GM13977 (cell line): ENCODE measurements at places on chromosomes 16 and 17.

GRCh38 chr17:41806685-41807445 lies 4.9 kb downstream of the P3H4 start:
- DNase-seq, result no peak

GRCh38 chr17:9381068-9381467 lies 194.6 kb downstream of the STX8 start:
- DNase-seq, result no peak

- no peak for DNase-seq
Measured at GRCh38 chr17:49612726-49613125, 37.1 kb downstream of the NXPH3 start.

DNA sequence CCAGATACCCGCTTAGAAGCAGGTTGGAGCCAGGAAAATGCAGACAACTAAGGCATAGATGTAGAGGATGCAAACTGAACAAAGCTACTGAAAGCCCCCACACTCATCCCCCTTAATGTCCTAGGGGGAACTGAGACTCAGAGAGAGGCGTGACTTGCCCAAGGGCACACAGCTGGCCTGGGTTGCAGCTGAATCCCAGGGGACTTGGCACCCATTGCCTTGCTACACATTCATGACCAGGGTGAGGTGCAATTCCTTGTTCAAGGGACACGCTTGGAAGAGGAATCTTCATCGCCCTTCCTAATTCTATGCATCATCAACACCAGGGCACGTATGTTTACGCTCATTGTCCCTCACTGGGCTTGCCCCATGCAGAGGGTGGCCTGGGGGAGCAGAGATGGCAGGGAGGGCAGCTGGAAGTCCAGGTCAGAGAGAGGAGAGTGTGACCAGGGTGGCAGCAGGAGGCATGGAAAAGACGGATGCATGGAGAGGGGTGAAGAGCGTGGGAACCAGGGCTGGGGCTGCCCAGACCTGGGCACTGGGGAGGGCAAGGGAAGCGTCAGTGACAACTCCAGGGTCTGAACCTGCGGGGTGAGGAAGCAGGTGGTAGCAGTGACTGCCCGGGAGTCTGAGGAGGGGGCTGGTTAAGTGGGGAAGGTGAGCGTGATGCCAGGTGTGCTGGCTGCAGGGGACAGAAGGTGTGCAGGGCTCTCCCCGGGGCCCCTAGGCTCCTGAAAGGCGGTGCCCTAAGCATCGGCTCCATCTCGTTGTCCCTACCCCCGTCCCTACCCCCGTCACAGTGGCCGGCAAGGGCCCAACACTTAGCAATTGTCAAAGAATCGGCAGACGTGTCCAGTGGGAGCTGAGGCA lies 267.1 kb upstream of the TNRC6C start:
- DNase-seq, result peak; percentile 4

DNA sequence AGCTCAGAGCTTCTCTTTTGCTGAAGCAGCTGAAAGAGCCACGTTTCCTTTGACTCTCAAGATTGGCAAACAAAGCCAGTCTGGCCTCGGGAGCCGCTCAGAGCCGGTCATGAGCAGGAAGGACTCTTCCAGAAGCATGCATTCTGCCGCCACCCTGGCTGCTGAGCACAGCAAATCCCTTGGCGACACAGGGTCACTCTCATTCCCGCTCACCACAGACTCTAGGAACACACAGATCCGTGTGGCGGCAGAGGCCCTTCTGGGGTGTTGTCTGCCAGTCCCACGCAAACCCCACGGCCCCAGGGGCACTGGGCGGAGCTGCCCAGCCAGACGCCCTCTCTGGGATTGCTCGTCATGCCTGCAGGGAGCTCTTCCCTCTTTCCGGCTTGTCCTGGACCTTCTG lies 157.0 kb downstream of the C16orf95 start:
- no peak for DNase-seq

- DNase-seq, result no peak
Measured at GRCh38 chr16:27284865-27285675, 16.5 kb upstream of the NSMCE1 start.

DNA sequence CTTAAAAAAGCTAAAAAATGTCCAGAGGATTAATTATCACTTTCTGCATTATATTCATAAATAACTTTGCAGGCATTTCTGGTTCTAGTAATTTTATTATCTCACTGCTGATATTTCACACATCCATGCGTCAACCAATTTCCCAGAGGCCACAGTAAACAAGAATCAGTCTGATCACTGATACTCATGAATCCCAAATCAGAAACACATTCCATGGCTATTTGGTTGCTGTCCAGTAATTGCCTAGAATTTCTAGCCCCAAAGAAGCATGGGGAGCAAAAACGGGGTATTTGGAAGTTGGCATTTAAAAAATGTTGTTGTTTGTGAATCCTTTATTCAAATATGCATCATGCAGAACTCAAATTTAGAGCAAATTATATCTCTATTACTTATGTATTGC lies 244.8 kb downstream of the CDH8 start:
- DNase-seq, result no peak

- DNase-seq, result no peak
Measured at GRCh38 chr17:58195518-58196123, 3.1 kb downstream of the EPX start.

DNA sequence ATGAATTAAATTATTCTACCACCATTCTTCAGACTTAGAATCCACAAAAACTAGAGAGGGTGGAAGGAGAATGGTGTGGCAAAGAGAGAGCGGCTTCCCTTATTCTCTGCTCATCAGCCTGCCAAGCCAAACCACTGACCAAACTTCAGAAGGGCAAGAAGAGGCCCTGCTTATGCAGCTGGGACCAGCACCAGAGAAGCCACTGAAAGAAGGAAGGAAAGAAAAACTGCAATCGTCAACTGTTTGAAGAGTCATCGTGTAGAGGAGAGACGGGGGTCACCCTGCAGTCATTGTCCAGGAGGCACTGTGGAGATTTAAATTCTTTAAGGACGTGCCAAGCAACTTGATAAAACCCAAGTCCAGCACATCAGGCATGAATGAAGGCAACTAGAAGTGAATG lies 15.6 kb downstream of the PMP22 start:
- DNase-seq, result no peak

GRCh38 chr16:24810951-24811843 lies 34.6 kb upstream of the SLC5A11 start:
- DNase-seq, result no peak

DNA sequence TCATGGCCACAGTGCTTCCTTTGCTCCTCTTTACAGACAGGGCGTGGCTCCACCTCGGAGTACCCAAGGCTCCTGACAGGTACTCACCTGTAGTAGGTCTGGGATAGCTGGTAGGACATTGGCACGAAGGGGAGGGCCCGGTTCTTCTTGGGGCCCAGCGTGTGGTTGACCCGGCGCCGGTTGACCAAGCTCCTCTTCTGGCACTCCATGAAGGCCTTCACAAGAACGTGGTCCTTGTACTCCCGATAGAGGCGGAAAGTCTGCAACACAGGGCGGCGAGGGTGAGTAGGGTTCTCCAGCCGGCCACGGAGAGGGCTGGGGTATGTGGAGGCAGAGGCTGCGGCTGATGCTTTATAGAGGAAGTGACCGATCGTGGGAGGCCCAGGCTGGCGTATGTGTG lies 69.7 kb downstream of the IL21R start:
- no peak for DNase-seq

DNA sequence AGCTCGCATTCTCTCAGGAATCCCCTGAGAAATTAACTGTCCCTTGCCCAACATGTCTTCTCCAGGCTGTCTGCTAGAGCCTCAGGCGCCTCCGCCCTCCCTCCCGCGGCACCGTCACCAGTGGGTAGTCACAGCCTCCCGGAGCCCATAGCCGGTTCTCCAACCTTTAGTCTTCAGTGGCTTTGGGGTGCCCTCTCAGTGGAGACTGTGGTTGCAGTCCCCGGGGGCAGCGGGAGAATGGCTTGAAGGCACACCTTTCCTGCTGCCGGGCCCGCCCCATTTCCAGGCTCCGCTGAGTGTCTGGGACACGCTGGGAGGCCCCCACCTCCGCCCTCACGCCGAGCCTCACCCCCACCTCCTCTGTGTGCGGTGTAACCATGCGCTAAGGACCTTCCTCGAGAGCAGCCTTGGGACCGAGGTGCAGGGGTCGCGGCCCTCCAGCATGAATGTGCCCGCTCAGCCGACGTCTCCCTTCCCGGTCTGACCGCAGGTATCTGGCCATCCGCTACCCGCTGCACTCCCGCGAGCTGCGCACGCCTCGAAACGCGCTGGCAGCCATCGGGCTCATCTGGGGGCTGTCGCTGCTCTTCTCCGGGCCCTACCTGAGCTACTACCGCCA lies 1.7 kb downstream of the GALR2 start:
- DNase-seq, result no peak

- DNase-seq, result no peak
Measured at GRCh38 chr17:66893382-66893781, 58.5 kb downstream of the CACNG5 start.
